ENCODE measurements at places on chromosomes 5 and 9.

DNA sequence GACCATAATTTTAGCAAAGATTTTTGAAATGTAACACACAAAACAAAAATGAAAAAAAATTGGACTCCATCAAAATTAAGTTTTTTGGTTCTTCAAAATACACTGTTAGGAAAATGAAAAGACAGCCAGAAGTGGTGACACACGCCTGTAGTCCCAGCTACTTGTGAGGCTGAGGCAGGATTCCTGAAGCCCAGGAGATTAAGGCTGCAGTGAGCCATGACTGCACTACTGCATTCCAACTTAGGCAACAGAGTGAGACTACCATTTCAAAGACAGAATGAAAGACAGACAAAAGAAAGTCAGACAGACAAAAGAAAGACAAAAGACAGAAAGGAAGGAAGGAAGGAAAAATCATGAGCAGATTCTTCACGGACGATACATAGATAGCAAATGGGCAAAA is 7.5 kb downstream of the DIAPH1 start:
- no peak for DNase-seq

DNA sequence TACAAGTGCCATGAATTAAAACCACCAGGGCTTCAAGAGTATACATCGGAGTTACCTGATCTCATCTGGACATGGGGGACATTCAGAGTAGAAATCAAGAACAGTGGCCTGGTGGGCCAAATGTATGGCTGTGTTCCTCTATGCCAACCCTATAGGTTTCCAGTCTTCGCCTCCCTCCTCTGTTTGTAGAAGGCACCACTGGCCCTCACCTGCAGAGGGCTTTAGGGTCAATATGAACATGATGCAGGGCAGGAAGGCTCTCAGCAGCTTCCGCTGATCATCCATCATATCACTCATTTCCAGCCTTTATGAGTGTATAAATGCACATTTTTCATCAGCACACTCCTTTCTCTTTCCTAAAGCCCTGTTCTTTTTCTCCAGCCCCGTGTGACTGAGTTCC is 555.5 kb upstream of the BRINP1 start:
- DNase-seq: no peak

GRCh38 chr9:83296123-83296522 is 233.2 kb upstream of the RASEF start:
- DNase-seq: no peak

DNA sequence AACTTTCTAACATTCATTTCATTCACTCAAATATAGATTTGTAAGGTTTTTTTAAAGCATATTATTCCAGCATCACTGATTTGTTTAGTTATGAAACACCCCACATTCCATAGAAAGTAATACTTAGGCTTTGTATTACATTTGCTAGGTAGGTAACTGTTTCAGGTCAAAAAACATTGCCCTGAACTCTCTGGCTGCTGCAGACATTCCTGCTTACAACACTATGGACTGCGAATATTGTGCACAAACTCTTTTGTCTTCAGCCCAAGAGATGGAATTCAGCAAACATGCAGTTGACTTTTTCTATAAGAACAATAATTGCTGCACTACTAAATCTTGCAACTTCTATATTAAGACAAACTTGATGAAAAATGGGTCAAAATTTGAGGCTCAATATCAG is 301.0 kb downstream of the ARL15 start:
- no peak for DNase-seq

- DNase-seq: no peak
Observed at GRCh38 chr5:172748341-172748843, 22.6 kb downstream of the DUSP1 start.

GRCh38 chr5:36613771-36614656 is 7.6 kb downstream of the SLC1A3 start:
- no peak for DNase-seq

All from hippocampal formation (tissue), 2 donors.